PC-3 (cell line): ENCODE measurements at places on chromosomes 13 and 19. TPM values are rescaled to one million over a fixed set of nuclear protein-coding genes. Genes with fewer than 3 reads are reported as not detected.

DNA sequence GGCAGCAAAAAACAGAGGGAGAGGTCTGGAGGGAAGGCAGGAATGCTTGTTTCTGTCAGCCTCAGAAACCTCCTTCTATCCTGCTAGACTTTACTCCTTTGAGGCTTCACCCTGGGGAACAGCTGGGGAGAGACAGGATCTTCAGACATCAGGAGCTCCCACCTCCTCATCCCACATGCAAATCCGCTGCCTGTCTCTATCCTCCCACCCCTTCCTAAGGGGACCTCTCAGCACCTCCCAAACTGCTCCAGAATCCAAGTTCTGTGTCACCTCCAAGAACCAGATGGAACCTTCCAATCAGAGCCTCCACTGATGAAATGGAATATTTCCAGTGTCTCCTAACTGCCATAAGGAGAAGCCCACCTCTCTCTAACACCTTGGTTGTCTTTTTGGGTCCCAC lies 9.7 kb upstream of the ERCC2 start:
- H3K36me3 ChIP-seq, result no peaks in the 10 kb centered on the region
- H3K4me1 ChIP-seq, result peaks cover 19% of the 10 kb centered on the region

Gene KLK3
- not detected in 2 replicates for total RNA-seq

DNA sequence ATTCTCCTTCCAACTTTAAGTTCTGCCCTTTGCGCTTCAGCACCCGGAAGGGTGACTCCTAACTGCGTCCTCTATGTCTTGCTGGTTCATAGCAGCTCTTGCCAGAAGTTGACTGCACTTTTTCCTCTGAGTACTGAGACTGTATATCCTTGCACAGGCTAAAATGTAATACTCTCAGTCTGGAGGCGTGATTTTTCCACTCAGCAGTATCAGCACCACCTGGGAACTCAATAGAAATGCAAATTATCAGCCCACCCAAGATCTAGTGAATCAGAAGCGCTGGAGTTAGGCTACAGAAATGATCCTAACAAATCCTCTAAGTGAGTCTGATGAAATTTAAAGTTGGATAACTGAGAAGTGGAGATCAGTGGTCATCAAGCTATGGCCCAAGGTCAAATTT lies 1611.9 kb upstream of the SLC10A2 start:
- H3K27ac ChIP-seq, result no peak overlapping the region
- no peaks in the 10 kb centered on the region for H3K4me1 ChIP-seq
- no peaks in the 10 kb centered on the region for H3K36me3 ChIP-seq

Gene DMAC2
- total RNA-seq, result 36.8 and 44.6 TPM in 2 replicates

Gene KLK8
- 2.3 TPM in 1 of 2 replicates, not detected in the other for total RNA-seq

DNA sequence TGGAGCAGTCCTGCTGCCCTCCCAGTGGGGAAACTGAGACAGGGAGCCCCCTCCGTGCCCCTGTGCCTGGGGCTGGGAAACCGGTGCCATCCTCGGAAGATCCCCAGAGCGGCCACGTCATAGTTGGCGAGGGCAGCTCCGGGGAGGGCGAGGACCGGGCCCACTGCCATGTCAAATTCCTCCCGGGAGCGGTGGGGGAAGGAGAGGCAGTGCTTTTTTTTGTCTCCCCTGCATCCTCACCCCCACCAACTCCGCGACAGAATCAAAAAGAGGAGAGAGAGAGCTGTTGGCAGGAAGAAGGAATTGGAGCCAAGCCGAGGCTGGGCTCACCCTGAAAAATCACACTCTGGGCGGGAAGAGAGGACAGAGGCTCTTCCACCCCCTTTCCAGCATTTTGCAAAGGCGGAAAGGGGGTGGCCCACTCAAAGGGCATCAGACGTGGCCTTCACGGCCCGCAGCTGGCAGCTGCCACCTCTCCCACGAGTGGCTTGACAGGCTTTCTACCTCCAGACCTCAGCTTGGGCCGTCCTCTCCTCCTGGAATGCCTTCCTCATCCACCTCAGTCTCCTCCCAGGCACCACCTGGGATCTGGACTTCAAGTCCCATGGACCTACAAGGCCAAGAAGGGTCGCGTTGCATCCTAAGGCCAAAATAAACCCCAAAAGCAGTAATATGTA lies 19.6 kb upstream of the NFIC start:
- no peaks in the 10 kb centered on the region for H3K36me3 ChIP-seq
- no peaks in the 10 kb centered on the region for H3K27me3 ChIP-seq
- H3K4me3 ChIP-seq, result peak overlapping the region; percentile 30; the same call in 1 of the 2 replicates

DNA sequence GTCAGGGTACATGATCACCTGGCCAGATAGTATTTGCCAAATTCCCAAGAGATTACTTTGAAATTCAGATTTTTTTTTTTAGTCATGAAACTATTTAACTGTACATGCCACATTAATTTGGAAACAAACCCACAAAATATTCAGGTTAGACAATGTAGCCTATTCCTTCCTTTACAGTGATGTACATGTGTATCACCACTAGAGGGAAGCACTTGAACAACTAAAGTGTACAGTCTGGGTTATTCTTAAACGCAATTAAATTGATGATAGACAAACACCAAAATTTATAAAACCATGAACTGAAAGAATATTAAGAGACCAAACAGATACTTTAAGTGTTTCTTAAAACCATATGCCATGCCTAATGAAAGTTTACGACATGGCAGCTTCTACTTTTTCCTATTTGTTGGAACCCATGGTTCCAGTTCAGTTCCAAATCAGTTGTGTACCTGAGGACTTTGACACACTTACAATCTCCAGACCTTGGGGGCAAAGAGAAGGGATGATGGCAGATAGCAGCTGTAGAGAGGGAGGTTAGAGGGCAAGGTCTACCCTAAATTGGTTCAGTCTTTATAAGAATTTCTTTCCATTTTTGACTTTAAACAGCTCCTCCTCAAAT lies 52.8 kb downstream of the TNFSF13B start:
- DNase-seq, result peak; percentile 60
- H3K27me3 ChIP-seq, result peaks cover 43% of the 10 kb centered on the region

- no peak overlapping the region for H3K27ac ChIP-seq
- no peaks in the 10 kb centered on the region for H3K4me1 ChIP-seq
- no peaks in the 10 kb centered on the region for H3K27me3 ChIP-seq
- no peak for DNase-seq
- H3K36me3 ChIP-seq, result no peaks in the 10 kb centered on the region
Measured at GRCh38 chr19:40705950-40706619, 10.6 kb downstream of the COQ8B start.

Gene CCDC122
- total RNA-seq, result 4.6 TPM in 2 replicates

Gene ICAM1
- total RNA-seq, result 9.4 and 15.3 TPM in 2 replicates

DNA sequence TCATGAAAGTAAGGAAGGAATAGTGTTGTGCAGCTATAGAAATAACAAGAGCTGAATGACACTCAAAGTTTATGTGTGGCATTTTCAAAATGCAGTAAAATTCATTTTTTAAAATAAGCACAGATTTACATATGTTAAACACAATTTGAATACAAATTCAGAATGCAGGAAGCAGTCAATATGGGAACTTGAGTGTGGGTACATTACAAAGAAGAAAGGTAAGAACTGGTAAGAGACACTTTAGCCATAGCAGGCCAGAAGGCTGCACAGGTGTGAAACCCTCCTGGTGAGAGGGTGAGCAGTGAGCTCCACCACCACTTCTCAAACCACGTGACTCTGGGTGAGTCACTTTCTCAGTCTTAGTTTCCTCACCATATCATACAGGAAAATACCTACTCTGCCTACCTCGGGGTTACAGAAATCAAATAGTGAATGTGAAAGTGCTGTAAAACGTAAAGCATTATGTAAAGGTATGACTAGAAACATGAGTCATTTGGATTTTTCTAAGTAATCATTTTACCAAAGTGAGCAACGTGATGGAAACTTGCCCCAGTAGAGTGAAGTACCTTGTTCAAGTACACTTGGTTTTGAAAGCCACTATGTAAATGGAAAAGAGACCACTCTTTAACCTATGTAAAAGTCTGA lies 40.5 kb downstream of the USP12 start:
- H3K4me3 ChIP-seq, result no peak overlapping the region
- H3K27ac ChIP-seq, result peak overlapping the region; percentile 71
- no peaks in the 10 kb centered on the region for H3K27me3 ChIP-seq
- peak; percentile 87 for DNase-seq
- peaks cover 12% of the 10 kb centered on the region for H3K36me3 ChIP-seq
- peaks cover 55% of the 10 kb centered on the region for H3K4me1 ChIP-seq

Gene C19orf38
- total RNA-seq, result 0.07 and 0.63 TPM in 2 replicates

Gene PBX4
- 6.9 TPM in 2 replicates for total RNA-seq

- H3K4me1 ChIP-seq, result no peaks in the 10 kb centered on the region
- no peak overlapping the region for H3K27ac ChIP-seq
- H3K27me3 ChIP-seq, result peaks cover 10% of the 10 kb centered on the region
Measured at GRCh38 chr19:42653841-42654240, 59.1 kb upstream of the CEACAM8 start.

DNA sequence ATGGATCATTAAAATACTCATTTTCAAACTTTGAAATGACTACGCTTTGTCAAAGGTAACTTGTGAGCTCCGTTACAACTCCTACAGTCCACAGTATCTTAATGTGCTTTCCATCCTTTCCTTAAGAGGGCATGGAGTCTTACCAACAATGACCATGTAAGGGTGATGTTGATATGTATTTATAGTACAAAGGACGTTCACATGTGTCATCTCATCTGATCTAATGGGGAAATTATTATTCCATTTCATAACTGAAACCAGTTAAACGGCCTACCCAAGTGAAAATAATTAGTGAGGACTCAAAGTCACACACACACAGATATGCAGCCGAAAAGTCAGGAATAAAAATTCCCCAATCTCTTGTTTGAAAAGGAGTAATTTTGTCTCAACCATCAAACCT lies 9.6 kb downstream of the USP12 start:
- DNase-seq, result no peak
- no peaks in the 10 kb centered on the region for H3K27me3 ChIP-seq
- H3K36me3 ChIP-seq, result 0 out of 2 replicates have a peak, but pooled peaks cover 2% of the 10 kb centered on the region
- H3K4me3 ChIP-seq, result no peak overlapping the region
- no peaks in the 10 kb centered on the region for H3K4me1 ChIP-seq
- H3K27ac ChIP-seq, result no peak overlapping the region

GRCh38 chr13:111973605-111974340 lies 93.2 kb upstream of the SOX1 start:
- DNase-seq, result no peak
- H3K4me1 ChIP-seq, result no peaks in the 10 kb centered on the region
- H3K36me3 ChIP-seq, result no peaks in the 10 kb centered on the region
- no peak overlapping the region for H3K27ac ChIP-seq

Gene CYP2A13
- not detected in 2 replicates for total RNA-seq

DNA sequence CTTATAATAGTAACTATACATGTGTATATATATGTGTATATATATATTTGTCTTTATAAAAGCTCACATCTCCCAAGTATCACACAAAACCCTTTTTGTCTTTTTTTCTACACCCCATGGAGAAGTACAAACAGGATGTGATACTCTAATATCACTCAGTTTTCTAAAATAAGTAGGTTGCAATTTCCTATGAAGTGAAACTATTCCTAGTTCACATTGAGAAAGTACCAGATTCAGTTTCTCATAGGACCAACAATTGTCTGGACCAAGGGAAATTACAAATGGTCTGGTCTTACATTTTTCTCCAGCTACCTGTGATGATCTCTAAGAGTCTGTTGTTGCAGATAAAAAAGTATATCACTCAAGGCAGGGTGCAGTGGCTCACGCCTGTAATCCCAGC lies 17.9 kb upstream of the LILRB1 start:
- no peaks in the 10 kb centered on the region for H3K4me1 ChIP-seq
- no peak overlapping the region for H3K4me3 ChIP-seq
- H3K36me3 ChIP-seq, result no peaks in the 10 kb centered on the region
- H3K27me3 ChIP-seq, result peaks cover 66% of the 10 kb centered on the region

GRCh38 chr19:31545777-31546176 lies 196.5 kb upstream of the TSHZ3 start:
- no peaks in the 10 kb centered on the region for H3K27me3 ChIP-seq
- no peak overlapping the region for H3K4me3 ChIP-seq
- H3K36me3 ChIP-seq, result no peaks in the 10 kb centered on the region
- DNase-seq, result no peak
- no peaks in the 10 kb centered on the region for H3K4me1 ChIP-seq
- H3K27ac ChIP-seq, result no peak overlapping the region

GRCh38 chr19:38691938-38692457 lies 44.5 kb downstream of the ACTN4 start:
- H3K36me3 ChIP-seq, result peaks cover 61% of the 10 kb centered on the region
- no peak for DNase-seq
- no peak overlapping the region for H3K4me3 ChIP-seq

GRCh38 chr13:43295825-43296564 lies 272.6 kb downstream of the DNAJC15 start:
- H3K4me1 ChIP-seq, result peaks cover 42% of the 10 kb centered on the region
- no peak for DNase-seq
- no peak overlapping the region for H3K4me3 ChIP-seq
- H3K27ac ChIP-seq, result no peak overlapping the region
- H3K36me3 ChIP-seq, result no peaks in the 10 kb centered on the region
- no peaks in the 10 kb centered on the region for H3K27me3 ChIP-seq
